ENCODE measurements at places on chromosomes 2 and 18.

DNA sequence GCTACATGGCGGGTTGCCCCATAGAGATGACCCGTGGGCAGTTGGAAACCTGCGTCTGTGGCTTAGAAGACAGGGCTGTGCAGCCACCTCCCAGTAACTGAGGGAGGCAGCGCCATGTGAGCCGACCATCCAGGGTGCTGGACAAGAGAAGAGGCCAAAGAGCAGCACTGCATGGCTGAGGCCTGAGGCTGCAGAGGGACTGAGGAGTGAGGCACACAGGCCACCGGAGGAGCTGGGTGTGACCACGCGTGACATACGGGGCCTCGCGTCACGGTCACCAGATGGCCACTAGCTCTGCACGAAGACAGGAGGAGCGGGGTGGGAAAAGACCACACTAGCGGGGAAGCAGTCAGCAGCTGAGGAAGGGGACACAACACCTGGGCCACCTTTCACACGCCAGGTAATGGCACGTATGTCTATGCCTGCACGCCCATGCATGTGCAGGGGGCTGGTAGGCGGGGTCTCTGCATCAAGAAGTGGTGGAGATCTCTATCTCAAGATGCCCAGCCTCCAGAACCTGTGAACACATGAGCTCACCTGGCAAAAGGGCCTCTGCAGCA is 61.4 kb downstream of the NDUFA10 start:
- no peak for DNase-seq

GRCh38 chr2:64568836-64569235 is 44.7 kb downstream of the AFTPH start:
- no peak for DNase-seq

DNA sequence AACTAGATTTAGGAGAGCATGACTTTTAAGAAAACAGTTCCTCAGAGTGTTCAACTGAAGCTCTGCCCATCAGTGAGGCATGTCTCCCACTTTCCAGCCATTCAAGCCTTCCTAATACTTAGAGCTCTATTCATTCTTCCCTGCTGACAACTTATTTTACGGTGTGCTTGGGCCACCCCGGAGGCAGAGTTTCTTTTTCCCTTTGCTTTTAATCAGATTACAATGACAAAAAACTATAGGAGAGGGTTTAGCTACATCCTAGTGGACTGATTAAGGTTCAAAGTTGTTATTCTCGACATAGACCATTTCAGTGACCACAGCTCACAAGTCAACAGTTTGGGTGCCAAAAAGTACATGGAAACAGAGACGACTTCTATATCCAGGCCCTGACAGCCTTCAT is 167.8 kb upstream of the TRIB2 start:
- DNase-seq, result no peak

- peak; percentile 6 for DNase-seq
Observed at GRCh38 chr2:149715005-149715592, 127.5 kb upstream of the MMADHC start.

GRCh38 chr18:76432970-76433767 is 61.9 kb downstream of the ZNF516 start:
- no peak for DNase-seq

Measured in activated CD4-positive, alpha-beta T cell treated with anti-CD3 and anti-CD28 coated beads, Interleukin-10, Interleukin-2, amounts not matched to agents 100 ng/mL and 50 ng/mL, durations not matched to agents 16 hours and 8 hours (primary cell).